T-cell (primary cell): ENCODE measurements at places on chromosomes 7 and 10.

- no peak for DNase-seq
These were observed 1.3 kb downstream of the NFE2L3 start for GRCh38 chr7:26153241-26153822.

GRCh38 chr7:133300088-133300487, 47.2 kb downstream of the EXOC4 start:
- no peak for DNase-seq

GRCh38 chr10:67331121-67331910, 364.7 kb downstream of the CTNNA3 start:
- no peak for DNase-seq

- DNase-seq, result no peak
These were observed 223.6 kb downstream of the RELN start for GRCh38 chr7:103765901-103766300.

- no peak for DNase-seq
These were observed 57.0 kb downstream of the CELF2 start for GRCh38 chr10:11074536-11075267.
